ENCODE measurements at places on chromosomes 12 and 14.

DNA sequence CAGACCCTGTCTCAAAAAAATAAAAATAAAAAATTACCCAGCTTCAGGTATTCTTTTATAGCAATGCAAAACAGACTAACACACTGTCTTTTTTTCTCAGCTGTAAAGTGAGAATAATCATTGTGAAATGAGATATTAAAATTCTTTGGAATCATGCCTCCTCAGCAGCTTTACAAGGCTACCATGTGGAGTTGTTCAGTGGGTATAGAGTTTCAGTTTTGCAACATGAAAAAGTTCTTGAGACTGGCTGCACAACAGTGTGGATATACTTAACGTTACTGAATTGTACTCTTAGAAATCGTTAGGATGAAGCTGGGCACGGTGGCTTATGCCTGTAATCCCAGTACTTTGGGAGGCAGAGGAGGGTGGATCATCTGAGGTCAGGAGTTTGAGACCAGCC is 15.7 kb upstream of the MAPKAPK5 start:
- DNase-seq: no peak

DNA sequence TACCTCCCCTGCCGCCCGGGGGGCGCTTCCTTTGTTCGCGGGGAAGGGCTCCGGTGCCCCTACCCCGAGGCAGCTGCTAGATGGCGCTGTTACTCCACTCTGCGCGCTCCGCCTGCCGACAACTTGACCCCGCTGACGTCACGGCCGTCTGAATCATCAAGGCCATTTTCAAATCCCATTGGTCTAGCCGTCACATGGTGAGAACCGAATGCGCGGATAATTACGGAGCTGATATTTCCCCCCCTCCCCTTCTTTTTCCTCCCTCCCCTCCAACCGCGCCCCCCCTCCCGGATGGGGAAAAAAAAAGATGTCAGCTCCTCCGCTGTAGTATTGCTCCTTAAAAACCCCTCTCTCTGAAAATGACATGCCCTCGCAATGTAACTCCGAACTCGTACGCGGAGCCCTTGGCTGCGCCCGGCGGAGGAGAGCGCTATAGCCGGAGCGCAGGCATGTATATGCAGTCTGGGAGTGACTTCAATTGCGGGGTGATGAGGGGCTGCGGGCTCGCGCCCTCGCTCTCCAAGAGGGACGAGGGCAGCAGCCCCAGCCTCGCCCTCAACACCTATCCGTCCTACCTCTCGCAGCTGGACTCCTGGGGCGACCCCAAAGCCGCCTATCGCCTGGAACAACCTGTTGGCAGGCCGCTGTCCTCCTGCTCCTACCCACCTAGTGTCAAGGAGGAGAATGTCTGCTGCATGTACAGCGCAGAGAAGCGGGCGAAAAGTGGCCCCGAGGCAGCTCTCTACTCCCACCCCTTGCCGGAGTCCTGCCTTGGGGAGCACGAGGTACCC is at the start of gene HOXC10:
TSS of gene HOXC10 (plus strand) at position 246 of the 791 bp plus-strand sequence. CDS start at position 360, 114 bp downstream.
- DNase-seq: peak; percentile 93

DNA sequence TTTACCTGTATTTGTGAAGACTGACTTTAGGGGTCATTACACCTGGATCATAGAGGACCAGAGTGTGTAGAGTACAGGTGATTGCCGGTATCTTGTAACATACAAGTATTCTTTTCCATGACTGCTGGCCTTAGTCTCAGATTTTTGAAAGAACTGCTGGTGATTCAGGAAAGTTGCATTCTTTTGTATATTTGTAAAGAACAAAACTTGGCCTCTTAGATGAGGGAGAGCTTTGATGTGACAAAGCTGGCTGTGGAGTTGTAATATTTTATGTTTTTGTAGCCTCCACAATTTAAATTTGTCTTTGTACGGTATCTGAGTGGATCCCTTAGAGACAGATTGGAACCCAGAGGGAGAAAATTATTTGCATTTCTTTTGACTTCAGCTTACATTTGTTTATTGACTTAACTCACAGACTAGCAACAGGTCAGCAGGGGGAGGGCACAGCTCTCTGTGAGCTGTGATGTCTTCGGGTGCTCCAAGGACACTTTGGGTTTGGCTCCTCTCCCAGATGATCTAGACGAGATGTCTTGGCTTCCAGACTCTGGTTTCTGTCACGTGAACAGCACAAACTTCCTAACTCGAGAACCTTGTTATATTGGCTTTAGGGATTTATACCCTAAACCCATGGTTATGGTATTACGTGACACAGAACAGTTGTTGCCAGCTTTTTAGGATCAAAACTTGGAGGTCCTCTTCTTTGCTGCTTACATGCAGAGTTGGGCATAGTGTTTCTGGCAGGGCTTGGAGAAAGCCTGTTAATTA is 65.9 kb downstream of the DAAM1 start:
- DNase-seq: peak; percentile 63

GRCh38 chr12:89029961-89030360 is 322.3 kb downstream of the DUSP6 start:
- no peak for DNase-seq

- DNase-seq: no peak
These were observed 105.4 kb downstream of the ALX1 start for GRCh38 chr12:85385406-85385805.

- DNase-seq: no peak
These were observed 148.4 kb upstream of the RGS6 start for GRCh38 chr14:71783786-71784185.

GRCh38 chr12:18992336-18992735 is 137.2 kb upstream of the PLEKHA5 start:
- no peak for DNase-seq

DNA sequence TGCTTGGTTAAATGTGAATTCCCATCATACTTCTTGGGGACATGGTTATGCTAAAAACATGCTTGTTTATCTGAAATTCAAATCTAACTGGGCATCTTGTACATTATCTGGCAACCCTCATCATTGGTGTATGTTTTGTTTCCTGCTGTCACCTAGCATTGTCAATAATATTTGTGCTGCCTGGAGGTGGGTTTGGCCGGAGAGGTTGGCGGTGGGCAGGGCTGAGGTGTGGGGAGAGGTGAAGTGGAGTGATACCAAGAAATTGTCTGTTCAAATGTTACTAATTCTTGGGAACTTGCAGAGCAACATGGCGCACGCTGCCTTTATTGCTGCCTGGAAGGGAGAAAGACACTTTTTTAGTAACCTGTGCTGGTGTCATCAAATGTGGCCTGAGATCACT is 280.5 kb downstream of the VRK1 start:
- no peak for DNase-seq

DNA sequence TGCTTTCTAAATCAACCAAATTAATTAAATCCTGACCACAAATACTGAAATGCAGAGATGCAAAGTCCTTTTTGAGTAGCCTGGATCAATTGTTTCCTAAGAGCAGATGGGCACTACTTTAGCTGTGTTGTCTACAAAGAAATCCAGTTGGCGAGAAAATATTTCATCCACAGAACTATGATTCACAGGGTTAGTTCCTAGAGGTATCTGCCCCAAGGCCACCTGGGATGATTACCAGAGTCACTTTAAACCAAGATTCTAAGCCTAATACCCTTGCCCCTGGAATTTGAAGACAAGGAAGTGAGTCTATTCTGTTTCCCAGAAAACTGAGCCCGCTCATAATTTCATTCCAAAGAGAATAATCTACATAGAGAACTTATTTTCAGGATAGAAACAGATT is 198.4 kb downstream of the PPM1H start:
- no peak for DNase-seq

- DNase-seq: no peak
These were observed 105.6 kb downstream of the DPF3 start for GRCh38 chr14:72788255-72788654.

- no peak for DNase-seq
These were observed 368.1 kb downstream of the PDZRN4 start for GRCh38 chr12:41556176-41556575.

- DNase-seq: no peak
These were observed 135.6 kb upstream of the MAX start for GRCh38 chr14:65237941-65238340.

DNA sequence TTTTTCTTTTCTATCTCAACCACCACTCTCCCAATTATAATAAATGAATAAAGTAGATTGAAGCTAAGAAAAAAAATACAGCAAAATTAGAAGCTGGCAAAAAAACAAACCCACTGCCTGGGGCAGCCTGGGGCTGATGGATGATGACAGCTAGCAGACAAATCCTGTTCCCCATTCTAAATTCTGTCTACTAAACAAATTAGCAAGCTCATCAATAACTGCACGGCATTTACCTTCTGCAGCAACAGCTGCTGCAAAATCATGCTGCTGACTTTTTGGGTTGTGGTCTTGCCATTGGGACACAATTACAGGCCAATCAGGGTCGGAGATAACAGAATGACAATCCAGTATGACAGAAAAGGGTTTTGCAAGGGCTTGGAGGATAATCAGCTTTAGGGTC is 443.6 kb upstream of the SOX5 start:
- DNase-seq: no peak

GRCh38 chr14:95143808-95144620 is 13.3 kb downstream of the DICER1 start:
- no peak for DNase-seq

DNA sequence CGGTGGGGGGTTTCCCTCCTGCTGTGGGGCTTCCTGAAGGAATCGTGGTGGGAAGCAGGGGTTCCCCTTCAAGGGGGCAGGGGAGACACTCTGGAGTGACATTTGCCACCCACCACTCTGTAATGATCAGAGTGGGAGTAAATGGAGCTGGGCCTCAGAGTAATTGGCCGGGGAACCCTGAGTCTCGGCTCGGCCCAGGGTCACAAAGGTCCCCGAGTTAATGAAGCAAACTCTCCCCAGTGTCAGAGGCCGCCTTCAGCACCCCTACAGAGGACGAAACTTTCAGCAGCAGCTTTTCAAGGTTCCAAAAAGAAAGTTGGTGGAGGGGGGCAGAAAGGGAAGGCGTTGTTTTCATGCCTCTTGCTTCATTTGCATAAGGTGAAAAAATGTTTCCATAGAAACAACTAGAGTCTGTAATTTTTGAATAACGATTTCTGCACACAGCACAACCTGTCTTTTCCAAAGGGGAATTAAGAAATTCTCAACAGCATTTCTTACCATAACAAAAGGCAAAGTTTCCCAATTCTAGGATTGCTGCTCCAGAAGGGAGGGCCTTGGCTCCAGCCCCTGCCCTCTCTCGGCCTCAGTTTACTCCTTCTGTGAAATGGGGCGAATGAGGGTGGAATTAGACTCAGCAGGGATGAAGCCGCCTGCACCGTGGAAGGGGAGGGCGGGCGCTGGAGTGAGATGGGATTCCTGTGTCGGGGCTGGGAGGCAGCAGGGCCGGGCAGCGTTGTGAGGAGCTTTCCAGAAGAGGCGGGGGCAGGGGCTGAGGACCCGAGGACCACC is 67.0 kb upstream of the BEGAIN start:
- DNase-seq: no peak

All from AG08396 (cell line).